Stimulated activated CD8-positive, alpha-beta memory T cell treated with anti-CD3 and anti-CD28 coated beads, Interleukin-15, amount 100 ng/mL, for 24 hours (primary cell): ENCODE measurements at places on chromosomes 11 and 22.

DNA sequence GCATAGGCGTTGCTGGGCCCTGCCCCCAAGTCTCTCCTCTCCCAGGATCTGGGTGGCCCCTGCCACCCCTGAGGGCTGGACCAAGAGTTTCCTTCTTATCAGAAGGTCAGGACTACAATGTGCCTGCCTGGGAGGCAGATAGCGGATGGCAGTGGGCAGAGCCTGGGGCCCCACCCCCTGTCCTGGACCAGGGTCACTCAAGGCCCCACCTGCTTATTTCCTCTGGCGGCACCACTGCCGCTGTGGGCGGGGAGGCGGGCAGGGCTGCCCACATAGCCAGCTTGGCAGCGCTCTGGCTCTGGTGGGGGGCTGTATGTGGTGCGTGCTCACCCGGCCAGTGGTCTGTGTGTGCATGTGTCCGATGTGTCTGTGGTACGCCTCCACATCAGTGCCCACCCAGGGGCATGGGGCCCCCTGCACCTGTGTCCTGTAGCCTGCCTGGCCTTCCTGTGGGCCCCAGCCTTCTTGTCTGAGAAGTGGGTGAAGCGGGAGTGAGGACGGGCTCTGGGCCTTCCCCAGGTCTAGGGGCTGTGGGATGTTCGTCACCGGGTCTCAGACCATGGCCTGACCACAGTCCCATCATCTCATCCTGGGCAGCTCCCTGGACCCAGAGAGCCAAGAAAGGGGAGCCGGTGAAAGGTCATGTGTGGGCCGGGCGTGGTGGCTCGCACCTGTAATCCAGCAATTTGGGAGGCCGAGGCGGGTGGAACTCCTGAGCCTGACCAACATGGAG, 3.0 kb downstream of the GAS2L1 start:
- no peak for DNase-seq

- DNase-seq = no peak
Observed at GRCh38 chr22:33706100-33706499, 214.2 kb downstream of the LARGE1 start.

GRCh38 chr22:49261616-49262015, 566.1 kb downstream of the BRD1 start:
- DNase-seq = no peak

GRCh38 chr11:15194671-15195415, 80.1 kb downstream of the INSC start:
- no peak for DNase-seq

GRCh38 chr11:118415739-118416068, 14.3 kb downstream of the ATP5MG start:
- DNase-seq = no peak
